ENCODE measurements at places on chromosomes 12 and 14.

GRCh38 chr12:129558036-129558435 lies 345.8 kb downstream of the TMEM132D start:
- no peak for DNase-seq

- no peak for DNase-seq
These were observed 6.0 kb upstream of the LRP6 start for GRCh38 chr12:12272869-12273268.

- DNase-seq, result no peak
These were observed 11.0 kb downstream of the LETMD1 start for GRCh38 chr12:51059086-51059485.

GRCh38 chr14:81028461-81028860 lies 73.0 kb downstream of the TSHR start:
- DNase-seq, result no peak

GRCh38 chr14:56026506-56026905 lies 91.7 kb upstream of the PELI2 start:
- no peak for DNase-seq

GRCh38 chr14:85865701-85866100 lies 335.8 kb downstream of the FLRT2 start:
- no peak for DNase-seq

DNA sequence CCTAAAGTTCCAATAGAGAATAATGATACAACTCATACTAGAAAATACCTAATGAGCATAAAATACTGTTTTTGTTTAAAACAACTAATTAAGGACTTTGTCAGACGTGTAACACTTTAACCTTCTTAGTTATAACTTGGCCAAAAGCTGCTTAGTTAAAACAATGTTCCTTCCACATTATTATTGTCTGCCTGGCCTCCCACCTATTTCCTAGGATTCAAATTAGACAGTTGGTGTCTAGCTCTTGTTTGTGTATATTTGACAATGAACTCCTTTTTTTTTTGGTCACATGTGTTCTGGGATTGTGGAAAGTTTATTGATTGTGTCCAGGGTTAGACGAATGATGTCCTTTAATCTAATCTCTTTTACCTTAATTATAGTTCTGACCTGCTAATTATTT lies 67.6 kb upstream of the PSMA6 start:
- DNase-seq, result no peak

- no peak for DNase-seq
These were observed 90.4 kb upstream of the DYNC1H1 start for GRCh38 chr14:101873991-101874390.

- no peak for DNase-seq
These were observed 886.0 kb upstream of the FBXO33 start for GRCh38 chr14:40318211-40318719.

- DNase-seq, result peak; percentile 27
These were observed 54.5 kb upstream of the FRS2 start for GRCh38 chr12:69415471-69416275.

DNA sequence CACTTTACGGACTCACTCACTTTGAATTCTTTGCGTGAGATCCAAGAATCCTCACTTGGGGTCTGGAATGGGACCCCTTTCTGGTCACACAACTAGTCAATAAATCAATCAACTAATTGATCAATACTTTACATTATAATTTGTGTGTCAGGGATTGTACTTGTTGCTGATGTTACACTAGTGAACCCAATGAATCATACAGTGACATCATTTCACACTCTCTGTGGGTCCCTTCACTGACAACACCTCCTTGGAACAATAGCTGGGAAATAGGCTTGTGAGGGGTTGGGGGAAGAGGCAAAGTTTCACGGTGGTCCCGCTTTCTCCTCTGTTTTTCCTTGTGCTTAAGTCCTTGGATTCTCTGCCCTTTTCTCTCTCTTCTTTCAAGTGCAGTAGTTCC lies 35.0 kb downstream of the TPH2 start:
- no peak for DNase-seq

- DNase-seq, result no peak
These were observed 630 bp downstream of the MYL6B start for GRCh38 chr12:56152756-56153677.

GRCh38 chr12:27861428-27862167 lies 81.6 kb upstream of the MANSC4 start:
- DNase-seq, result no peak
